ENCODE measurements at places on chromosomes 16 and 17. TPM values are rescaled to one million over a fixed set of nuclear protein-coding genes. Genes with fewer than 3 reads are reported as not detected.

GRCh38 chr16:17936766-17937402 lies 399.7 kb downstream of the NPIPA8 start:
- H3K4me1 ChIP-seq: no peaks in the 10 kb centered on the region
- H3K27ac ChIP-seq: no peak overlapping the region
- no peak for DNase-seq
- no peaks in the 10 kb centered on the region for H3K27me3 ChIP-seq
- no peak overlapping the region for H3K4me3 ChIP-seq

DNA sequence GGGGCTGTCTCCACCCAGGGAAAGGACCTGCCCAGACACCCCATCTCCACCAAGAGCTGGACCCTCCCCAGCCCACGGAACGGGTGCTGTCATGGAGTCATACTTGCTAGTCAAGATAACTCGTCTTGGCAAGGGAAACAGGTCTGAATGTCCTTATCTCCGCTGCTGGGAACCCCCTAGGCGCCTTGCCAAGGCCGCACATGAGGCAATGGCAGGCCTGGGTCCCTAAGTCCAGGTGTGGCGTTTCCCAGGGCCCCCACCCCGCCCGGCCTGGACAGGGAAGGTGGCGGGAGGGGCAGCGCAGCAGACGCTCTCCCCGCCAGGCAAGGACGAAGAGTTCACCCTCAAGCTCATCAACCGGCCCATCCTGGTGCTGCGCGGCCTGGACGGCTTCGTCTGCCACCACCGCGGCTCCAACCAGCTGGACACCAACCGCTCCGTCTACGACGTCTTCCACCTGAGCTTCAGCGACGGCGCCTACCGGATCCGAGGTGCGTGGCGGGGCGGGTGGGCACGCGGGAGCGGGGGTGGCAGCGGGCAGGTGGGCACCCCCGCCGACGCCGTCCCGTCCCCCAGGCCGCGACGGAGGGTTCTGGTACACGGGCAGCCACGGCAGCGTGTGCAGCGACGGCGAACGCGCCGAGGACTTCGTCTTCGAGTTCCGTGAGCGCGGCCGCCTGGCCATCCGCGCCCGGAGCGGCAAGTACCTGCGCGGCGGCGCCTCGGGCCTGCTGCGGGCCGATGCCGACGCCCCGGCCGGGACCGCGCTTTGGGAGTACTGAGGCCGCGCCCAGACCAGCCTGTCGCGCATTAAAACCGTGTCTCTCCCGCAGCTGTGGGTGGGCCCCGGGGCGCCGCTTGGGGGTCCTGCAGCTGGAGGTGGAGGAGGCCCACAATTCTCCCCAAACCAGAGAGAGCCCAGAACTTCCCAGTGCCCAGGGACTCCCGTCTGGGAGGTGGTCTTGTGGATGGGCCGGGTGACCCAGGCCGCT lies 8.4 kb downstream of the FSCN2 start:
- no peak overlapping the region for H3K27ac ChIP-seq
- H3K36me3 ChIP-seq: peaks cover 7% of the 10 kb centered on the region
- H3K4me3 ChIP-seq: no peak overlapping the region

- no peak for DNase-seq
- no peak overlapping the region for H3K4me3 ChIP-seq
- no peaks in the 10 kb centered on the region for H3K27me3 ChIP-seq
Observed at GRCh38 chr16:48444574-48444973, 59.4 kb upstream of the SIAH1 start.

DNA sequence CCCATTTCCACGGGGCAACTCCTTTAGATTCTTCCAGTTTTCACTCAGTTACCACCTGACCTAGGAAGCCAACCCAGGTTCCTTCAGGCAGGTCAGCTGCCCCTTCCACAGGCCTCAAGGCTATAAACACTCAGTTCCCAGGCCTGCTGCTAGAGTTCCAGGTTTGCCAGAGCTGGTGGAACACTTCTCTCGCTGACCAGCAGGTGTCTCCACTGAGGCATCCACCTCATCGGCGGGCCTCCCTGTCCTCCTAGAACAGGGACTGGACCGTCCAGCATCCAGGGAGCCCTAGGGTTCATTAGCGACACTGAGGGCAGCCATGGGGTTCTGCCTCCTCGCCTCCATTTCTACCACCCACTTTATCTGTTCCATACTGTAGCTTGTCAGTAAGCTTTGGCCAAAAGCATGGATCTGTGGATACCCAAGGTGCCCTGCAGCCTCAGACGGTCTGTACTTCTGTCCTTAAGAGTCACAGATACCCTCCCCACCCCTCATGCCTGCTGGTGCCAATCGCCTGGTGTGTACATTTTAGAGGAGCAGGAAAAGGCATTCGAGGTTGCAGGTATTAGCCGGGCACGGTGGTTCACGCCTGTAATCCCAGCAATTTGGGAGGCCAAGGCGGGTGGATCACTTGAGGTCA lies 29.0 kb downstream of the PIMREG start:
- no peaks in the 10 kb centered on the region for H3K36me3 ChIP-seq
- no peaks in the 10 kb centered on the region for H3K27me3 ChIP-seq
- H3K4me3 ChIP-seq: no peak overlapping the region
- H3K27ac ChIP-seq: no peak overlapping the region

GRCh38 chr16:8373676-8374431 lies 216.5 kb downstream of the TMEM114 start:
- H3K4me3 ChIP-seq: no peak overlapping the region
- no peak overlapping the region for H3K27ac ChIP-seq
- no peak for DNase-seq
- no peaks in the 10 kb centered on the region for H3K27me3 ChIP-seq

- no peaks in the 10 kb centered on the region for H3K4me1 ChIP-seq
- no peaks in the 10 kb centered on the region for H3K27me3 ChIP-seq
- DNase-seq: no peak
- no peaks in the 10 kb centered on the region for H3K36me3 ChIP-seq
Observed at GRCh38 chr17:14792746-14793145, 472.4 kb downstream of the PMP22 start.

DNA sequence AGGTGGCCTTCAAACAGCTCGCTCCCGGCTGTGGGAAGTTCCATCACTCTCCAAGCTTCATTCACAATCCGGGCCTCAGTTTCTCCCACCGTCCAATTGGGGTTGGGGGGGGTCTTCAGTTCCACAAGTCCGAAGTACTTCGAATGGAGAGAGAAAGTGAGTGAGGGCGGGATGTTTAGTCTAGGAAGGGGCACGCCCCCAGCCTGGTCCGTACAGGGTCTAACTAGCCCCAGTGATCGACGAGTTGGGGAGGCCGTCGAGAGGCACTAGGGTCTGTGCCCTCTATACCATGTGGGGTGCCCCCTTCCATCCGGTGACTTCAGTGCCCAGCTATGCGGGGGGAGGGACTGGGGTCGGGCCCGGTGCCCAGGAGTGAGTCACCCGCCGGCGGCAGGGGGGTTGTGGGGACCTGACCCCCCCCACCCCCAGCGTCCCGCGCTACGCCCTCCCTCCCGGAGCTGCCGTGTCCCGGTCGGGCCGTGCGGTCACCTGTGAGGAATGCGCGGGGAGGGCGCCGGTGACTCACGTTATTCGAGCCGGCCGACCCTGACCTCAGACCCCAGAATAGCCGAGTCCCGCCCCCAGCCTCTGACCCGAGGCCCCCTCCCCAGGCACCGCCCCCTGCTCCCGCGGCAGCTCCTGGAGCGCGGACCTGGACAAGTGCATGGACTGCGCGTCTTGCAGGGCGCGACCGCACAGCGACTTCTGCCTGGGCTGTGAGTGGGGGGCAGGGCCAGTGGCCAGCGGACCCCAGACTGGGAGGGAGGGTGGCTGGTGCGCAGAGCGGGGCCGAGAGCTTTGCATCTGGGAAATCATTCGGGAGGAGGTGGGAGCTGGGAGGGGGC lies 658 bp downstream of the TNFRSF12A start:
- DNase-seq: peak; percentile 91
- H3K4me1 ChIP-seq: no peaks in the 10 kb centered on the region
- no peaks in the 10 kb centered on the region for H3K27me3 ChIP-seq
- peak overlapping the region; percentile 93 for H3K27ac ChIP-seq

- no peaks in the 10 kb centered on the region for H3K36me3 ChIP-seq
- DNase-seq: no peak
- H3K27ac ChIP-seq: no peak overlapping the region
- no peaks in the 10 kb centered on the region for H3K27me3 ChIP-seq
Observed at GRCh38 chr17:8345951-8346665, 6.5 kb downstream of the ODF4 start.

GRCh38 chr17:80060644-80061043 lies 24.2 kb downstream of the CCDC40 start:
- no peaks in the 10 kb centered on the region for H3K4me1 ChIP-seq
- H3K27ac ChIP-seq: no peak overlapping the region
- H3K36me3 ChIP-seq: no peaks in the 10 kb centered on the region
- no peaks in the 10 kb centered on the region for H3K27me3 ChIP-seq

DNA sequence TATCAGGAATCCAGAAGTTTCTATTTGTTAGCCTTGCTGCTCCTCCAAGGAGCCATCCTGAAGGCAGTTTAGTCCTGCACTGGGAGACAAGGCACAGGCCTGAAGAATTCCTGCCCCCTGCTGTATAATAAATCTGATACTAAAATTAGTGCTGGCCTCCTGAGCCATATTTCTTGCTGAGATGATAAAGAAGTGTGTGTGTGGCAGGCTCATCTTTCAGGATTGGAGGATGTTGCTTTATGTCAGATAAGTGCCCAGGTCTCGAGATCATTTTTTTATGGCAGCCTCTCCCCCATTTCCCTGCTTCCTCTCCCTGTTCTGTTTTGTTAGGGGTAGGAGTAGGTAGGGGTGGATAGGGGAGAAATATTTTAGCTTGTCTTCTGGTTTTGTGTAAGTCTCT lies 26.0 kb downstream of the MSI2 start:
- H3K27me3 ChIP-seq: no peaks in the 10 kb centered on the region
- H3K4me1 ChIP-seq: no peaks in the 10 kb centered on the region
- no peak for DNase-seq
- H3K27ac ChIP-seq: no peak overlapping the region
- H3K36me3 ChIP-seq: no peaks in the 10 kb centered on the region

DNA sequence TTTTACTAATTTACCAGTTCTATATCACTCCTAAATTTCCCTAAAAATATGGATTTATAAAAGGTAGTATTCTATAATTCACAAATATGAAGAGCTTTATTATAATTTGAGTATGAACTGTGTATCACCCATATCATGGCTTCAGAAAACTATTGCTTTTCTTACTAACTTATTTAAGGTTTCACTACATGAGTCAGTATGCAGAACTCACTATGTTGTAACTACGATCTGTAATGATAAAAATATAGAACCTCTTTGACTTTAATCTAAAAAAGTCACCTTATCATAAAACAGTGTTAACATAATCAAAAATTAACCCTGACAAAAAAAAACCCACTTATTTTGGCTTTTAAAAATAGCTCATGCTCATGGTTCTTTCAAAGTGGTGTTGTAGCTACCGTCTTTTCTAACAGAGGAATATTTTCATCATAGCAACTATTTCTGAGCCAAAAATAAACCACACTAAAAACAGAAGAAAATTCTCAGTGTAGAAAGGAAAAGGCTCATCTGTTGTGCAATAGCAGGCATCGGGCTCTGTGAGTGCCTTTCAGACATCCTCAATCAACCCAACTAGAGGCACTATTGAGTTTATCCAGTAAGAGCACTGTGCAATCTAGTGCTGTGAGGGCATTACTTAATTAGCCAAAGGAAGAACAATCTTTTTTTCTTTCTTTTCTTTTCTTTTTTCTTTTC lies 42.1 kb downstream of the ITGAM start:
- no peak for DNase-seq
- H3K4me3 ChIP-seq: no peak overlapping the region
- no peak overlapping the region for H3K27ac ChIP-seq
- H3K36me3 ChIP-seq: no peaks in the 10 kb centered on the region
- H3K4me1 ChIP-seq: no peaks in the 10 kb centered on the region

- no peaks in the 10 kb centered on the region for H3K4me1 ChIP-seq
- H3K27ac ChIP-seq: no peak overlapping the region
- no peaks in the 10 kb centered on the region for H3K27me3 ChIP-seq
- no peaks in the 10 kb centered on the region for H3K36me3 ChIP-seq
- no peak for DNase-seq
Observed at GRCh38 chr16:4314532-4315185, 1.2 kb upstream of the GLIS2 start.

C1QL1 gene
- total RNA-seq: not detected

KRTAP17-1 gene
- total RNA-seq: not detected

ZSCAN10 gene
- total RNA-seq: not detected

SEPTIN12 gene
- total RNA-seq: not detected

TMEM235 gene
- not detected for total RNA-seq

ASB16 gene
- total RNA-seq: 1.4 TPM

ACSM2B gene
- total RNA-seq: not detected

Measured in aorta (tissue), 5 donors.